Stimulated activated CD8-positive, alpha-beta memory T cell treated with anti-CD3 and anti-CD28 coated beads, Interleukin-4, amount 100 ng/mL, for 48 hours (primary cell): ENCODE measurements at places on chromosomes 11 and 22.

DNA sequence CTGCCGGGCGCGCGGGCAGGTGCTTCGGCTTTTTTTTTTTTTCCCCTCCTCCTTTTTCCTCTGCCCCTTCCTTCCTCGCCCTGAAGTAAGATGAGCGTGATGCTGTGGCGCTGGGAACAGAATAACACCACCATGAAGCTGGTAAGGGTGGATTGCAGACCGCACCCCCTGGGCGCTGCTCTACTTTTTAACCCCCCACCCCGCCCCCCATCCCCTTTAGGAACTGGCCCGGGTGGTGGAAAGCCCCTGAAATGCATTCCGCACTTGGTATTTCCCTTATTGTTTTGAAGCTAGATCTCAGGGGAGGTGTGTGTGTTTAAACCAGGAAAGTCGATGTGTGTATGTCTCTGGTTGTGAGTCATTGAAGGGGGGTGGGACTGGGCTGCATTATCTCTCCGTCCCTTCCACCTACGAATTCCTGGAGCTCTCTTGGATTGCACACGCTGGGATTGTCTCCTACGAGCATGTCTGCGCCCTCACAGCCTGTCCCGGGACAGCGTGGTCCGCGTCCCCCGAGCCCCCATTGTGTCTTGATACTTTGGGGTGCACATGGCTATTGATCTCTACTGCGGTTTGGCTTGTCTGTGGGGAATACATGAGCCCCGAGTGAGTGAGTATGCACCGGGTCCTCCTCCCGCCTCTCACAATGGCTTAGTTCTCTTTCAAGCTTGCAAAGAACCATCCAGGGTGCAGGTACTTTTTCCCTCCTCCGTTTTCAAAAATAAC lies 64.9 kb downstream of the NAV2 start:
- peak; percentile 24 for DNase-seq

GRCh38 chr11:64717268-64717578 lies 5.8 kb downstream of the NRXN2 start:
- DNase-seq: no peak

GRCh38 chr22:18983120-18983651 lies 47.1 kb upstream of the PRODH start:
- no peak for DNase-seq

GRCh38 chr11:47192111-47192510 lies 5.9 kb upstream of the PACSIN3 start:
- DNase-seq: no peak

- DNase-seq: no peak
Measured at GRCh38 chr11:57546869-57547475, 9.6 kb downstream of the SMTNL1 start.

GRCh38 chr11:69651834-69652620 lies 11.1 kb downstream of the CCND1 start:
- no peak for DNase-seq

- peak; percentile 22 for DNase-seq
Measured at GRCh38 chr22:50000587-50001387, 11.8 kb downstream of the IL17REL start.
